Stimulated activated CD4-positive, alpha-beta T cell treated with anti-CD3 and anti-CD28 coated beads, TNF-alpha, amount 100 ng/mL, for 24 hours (primary cell): ENCODE measurements at places on chromosomes 7 and 10.

- DNase-seq: no peak
Measured at GRCh38 chr10:60497364-60497763, 107.7 kb upstream of the ANK3 start.

DNA sequence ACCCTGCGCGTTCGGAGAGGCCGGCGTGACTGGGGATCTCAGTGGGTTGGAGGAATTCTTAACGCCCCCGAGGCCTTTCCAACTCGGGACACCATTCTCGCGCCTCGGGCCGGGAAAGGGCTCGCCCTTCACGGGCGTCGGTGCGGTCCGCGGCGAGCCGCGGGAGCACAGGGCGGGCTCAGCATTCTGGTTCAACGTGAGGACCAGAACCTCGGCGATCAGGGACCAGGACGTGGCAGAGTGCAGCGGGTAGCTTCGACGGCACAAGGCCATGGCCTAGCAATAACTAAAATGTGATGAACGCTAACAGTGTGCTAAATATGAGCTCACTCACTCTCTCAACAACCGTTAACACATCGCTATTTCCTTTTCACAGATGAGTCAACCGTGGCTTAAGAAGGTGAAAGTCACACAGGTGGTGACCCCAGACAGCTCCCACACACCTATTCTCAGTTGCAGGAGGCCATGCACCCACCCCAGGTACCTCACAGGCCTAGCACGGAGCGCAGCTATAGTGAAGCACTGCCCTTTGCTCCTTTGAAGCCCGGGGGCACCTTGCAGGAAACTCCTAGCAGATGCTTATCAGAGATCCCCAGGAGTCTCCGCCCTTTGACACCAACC is 4.5 kb upstream of the EMX2 start:
- no peak for DNase-seq

DNA sequence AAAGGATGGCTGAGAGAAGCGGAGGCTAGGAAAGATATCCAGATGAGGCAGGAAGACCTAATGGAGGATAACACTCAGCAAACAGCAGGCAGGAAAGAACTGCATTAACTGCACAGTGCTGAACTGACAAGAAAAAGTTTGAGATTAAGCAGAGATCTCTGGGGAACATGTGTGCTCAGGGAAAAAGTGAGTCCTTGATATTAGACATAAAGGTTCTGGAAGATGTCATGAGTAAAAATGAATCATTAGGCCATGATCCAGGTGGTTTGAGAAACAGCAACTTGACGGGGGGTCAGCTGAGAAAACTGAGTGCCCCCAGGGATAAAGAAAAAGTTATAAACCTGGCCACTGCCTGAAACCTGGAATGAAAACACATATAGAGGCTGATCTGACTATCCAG is 27.3 kb upstream of the ANK3 start:
- no peak for DNase-seq

GRCh38 chr10:103901299-103901698 is 16.7 kb downstream of the STN1 start:
- DNase-seq: no peak

GRCh38 chr10:86387178-86387794 is 20.7 kb upstream of the GRID1 start:
- no peak for DNase-seq

- DNase-seq: no peak
Measured at GRCh38 chr7:139842401-139843210, 13.5 kb downstream of the TBXAS1 start.

DNA sequence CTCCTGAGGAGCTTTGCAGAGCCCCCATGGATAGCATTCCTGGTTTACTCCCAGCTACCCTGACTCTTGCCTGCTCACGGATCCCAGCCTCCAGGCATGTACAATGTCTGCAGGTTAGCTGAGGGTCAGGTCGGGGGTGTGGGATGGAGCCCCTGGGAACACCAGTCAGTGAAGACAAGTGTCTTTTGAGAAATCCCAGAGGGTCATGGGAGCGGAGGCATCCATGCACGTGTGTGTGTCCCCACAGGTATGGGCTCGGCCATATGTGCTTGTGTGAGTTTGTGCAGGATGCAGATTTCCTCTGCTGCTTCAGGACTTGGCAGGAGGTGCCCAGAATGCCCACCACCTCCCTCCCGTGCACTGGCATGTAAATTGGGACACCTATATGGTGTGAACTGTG is 28.3 kb upstream of the EN2 start:
- DNase-seq: no peak

DNA sequence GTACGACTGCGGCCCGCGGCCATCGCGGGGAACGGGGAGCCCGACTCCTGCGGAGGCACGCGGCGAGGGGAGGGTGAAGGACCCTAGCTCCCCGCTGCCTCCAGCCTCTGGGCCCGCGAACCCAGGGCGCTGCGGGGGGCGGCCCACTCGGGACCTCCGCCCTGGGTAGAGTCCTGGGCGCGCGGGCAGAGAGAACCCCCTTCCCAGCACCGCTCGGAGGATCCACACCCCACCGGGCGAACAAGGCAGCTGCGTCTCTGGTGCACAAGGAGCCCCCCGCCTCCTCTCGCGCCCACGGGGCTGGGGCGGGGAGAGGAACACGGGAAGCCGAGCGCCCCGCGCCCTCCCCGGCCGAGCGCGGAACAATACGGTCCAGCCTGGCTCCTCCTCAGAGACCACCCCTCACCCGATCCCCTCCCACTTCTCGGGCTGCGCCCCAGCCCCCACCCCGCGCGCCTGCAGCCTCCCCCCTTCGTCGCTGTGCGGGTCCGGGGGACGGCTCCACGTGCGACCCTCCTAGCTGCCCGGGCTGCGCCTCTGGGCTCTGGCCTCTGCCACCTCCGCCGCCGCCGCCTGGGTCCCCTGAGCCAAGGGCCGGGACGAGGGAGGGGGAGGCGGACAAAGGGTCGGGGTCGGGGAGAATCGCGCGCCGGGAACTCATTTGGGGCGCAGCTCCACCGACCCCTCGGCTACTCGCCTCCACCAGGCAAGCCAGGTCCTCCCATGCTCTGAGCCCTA is at the start of gene WDR86:
WDR86 (minus strand) TSS at position 372 of the 738 bp plus-strand sequence. CDS start 449 bp downstream, outside the sequence.
- no peak for DNase-seq

DNA sequence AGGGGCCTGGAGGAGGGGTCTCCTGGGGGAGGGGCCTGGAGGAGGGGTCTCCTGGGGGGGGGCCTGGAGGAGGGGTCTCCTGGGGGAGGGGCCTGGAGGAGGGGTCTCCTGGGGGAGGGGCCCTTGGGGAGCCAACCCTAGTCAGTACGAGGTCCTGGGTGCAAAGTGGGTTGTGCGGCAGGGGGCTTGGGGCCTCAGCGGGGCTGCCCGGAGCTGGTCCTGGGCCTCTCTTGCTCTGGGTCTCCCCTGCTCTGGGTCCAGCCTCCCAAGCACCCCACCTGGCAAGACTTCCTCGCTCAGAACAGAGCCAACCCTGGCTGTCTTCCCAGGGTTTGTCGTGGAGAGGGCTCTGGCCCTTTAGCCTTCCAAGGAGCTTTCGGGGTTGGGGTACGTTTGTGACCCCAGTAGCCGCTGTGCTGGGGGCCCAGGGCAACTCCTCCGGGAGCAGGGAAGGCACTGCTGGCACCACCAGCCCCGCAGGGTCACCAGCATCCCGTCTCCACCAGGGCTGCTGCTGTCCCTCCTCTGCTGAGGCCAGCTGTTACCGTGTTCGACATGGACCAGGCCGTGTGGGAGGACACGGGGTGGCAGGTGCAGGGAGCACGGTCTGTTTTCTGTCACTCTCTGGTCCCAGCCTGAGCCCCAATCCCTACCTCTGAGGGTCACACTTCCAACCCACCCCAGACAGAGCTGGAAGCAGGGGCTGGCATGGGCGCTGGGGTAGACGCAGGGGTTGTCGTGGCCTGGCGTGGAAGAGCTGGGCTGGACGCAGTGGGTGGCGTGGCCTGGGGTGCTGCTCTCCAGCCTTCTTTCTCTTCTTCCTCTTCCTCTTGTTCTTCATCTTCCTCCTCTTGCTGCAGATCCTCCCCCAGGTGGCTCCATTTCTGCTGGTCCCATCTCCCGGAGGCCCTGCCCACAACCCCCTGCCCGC is 22.8 kb downstream of the PWWP2B start:
- no peak for DNase-seq

- DNase-seq: no peak
Measured at GRCh38 chr10:63240807-63241206, 107.7 kb downstream of the NRBF2 start.

- DNase-seq: no peak
Measured at GRCh38 chr7:131935180-131935579, 378.8 kb upstream of the PODXL start.

GRCh38 chr10:30007406-30007805 is 52.0 kb downstream of the JCAD start:
- no peak for DNase-seq

DNA sequence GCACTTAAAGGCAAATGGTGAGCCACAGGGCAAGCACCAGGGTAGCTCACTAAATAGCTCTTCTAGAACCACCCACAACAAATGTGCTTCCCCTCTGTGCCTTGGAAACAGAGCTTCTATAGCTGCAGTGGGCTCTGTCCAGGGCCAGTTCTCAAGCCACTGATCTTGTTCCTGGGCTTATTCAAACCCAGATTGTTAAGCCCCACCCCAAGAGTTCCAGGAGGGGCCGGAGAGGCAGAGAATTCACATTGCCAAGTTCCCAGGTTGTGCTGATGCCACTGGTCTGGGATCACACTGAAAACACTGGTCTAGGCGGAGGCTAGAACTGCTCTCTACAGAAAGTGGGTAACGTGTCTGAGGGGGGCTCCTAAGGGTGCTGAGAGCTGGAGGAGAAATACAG is 15.4 kb upstream of the KDM7A start:
- DNase-seq: no peak

DNA sequence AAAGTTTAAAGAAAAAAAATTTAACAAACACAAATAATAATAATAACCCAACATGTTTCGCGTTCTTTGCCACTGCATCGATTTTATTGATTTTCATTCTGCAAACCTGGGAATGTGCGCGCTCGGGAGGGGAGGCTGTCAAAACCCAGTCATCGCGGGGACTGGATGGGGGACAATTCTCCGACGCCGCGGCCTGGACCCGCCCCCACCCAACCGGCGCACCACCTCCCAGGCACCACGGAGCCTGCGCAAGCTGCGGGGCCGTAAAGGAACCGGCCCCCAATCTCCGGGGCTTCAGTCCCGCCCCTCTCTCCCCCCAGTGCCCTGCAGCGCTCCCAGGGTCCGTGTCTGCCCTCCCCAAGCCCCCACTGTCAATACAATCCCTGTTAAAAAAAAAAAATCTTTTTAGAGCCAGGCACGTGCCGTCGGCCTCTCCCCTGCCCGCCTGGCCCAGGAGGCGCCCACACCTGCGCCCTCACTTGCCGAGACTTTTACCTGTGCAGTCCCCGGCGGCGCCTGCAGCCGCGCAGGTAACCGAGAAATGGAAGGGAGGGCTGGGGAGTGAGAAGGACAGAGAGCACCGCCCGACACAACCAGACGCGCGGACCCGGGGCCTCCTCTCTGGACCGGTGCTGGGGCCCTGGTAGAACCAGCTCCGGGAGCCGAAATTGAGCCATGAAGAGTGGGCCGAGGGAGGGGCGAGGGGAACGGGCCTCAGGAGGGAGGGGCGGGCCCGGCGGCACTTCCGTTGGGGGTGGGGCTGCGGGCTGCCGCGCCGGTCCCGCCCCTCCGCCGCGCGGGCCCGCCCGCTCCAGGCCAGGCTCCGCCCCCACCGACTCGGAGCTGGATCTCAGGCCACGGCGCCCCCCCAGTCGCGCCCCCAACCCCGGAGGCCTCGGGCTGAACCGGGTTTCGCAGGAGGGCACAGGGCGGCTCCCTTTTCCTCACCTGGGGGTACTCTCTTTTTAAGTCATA is 7.6 kb upstream of the ZNF503 start:
- DNase-seq: no peak

DNA sequence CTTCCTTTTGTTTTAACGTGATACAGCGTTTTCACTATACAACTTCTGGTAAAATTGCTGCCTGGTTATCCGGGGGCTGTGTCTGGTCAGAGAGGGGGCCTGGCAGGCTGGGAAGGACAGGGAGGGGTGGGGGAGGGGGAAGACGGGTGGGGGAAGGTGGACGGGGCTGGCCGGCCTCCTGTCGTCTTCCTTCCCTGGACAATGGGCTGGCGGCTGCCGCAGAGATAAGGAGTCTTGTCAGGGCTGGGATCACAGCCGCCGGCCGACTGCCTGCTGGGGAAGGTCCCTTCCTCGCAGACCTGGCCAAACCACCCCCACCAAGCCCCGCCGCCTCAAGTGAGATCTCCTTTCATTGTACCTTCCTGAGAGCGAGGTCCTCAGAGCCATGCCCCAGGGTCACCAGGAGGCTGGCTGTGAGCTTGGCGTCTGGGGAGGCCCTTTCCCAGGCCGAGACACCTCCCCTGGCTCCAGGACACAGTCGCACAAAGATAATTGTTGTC is 151.2 kb upstream of the TNRC18 start:
- DNase-seq: no peak

- DNase-seq: no peak
Measured at GRCh38 chr7:122212754-122213153, 68.7 kb upstream of the AASS start.

DNA sequence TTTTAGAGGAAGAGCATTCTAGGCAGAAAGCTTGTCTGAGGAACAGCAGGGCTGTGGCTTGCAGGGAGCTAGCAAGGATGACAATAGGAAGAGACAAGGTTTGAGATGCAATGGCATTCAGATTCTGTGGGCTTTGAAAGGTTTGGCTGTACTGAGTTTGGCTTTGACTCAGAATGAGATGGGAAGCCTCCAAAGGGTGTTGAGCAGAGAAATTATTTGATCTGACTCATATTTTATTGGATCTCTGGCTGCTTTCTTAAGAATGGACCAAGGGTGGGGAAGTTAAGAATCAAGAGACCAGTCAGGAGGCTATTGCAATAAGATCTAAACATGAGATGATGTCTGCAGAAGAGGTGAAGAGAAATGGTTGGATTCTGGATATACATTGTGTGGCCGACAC is 273.2 kb downstream of the CDK14 start:
- no peak for DNase-seq

GRCh38 chr7:1459920-1460820 is 900 bp upstream of the MICALL2 start:
- DNase-seq: no peak

DNA sequence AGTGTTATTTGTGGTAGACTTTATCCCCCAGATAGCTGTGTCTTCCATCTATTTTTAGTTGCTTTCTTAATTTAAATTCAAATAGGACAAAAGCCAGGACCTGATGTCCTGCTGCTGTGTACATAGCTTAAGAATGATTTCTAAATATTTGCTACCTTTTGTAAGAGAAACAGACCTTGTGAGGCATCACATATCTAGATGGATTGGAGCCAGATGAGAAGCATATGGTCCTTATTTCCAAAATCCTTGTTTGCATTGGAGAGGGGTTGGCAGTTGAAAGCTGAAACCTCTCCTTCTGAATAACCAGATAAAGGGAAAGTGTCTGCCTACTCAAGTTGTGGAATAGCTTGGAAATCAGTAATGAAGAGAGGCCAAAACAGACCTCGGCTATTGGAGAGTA is 50.7 kb upstream of the AMPH start:
- DNase-seq: no peak

GRCh38 chr7:55021053-55021452 is 2.2 kb downstream of the EGFR start:
- DNase-seq: no peak

GRCh38 chr7:156993925-156994235 is 16.6 kb downstream of the MNX1 start:
- no peak for DNase-seq

GRCh38 chr10:17061418-17061817 is 68.2 kb downstream of the CUBN start:
- DNase-seq: no peak
